Activated CD8-positive, alpha-beta T cell treated with anti-CD3 and anti-CD28 coated beads, Interleukin-2, amount 10 ng/mL, durations not matched to agents 7 days and 5 days (primary cell): ENCODE measurements at places on chromosomes 11 and 22. TPM values are rescaled to one million over a fixed set of nuclear protein-coding genes. Genes with fewer than 3 reads are reported as not detected.

The OR4D6 gene
- not detected for total RNA-seq

- no peak for DNase-seq
Measured at GRCh38 chr22:29023172-29023796, 38.3 kb downstream of the C22orf31 start.

- no peak for DNase-seq
Measured at GRCh38 chr11:64936539-64936938, 846 bp upstream of the GPHA2 start.

The ASRGL1 gene
- total RNA-seq, result 11.5 TPM

The SYT13 gene
- total RNA-seq, result not detected

DNA sequence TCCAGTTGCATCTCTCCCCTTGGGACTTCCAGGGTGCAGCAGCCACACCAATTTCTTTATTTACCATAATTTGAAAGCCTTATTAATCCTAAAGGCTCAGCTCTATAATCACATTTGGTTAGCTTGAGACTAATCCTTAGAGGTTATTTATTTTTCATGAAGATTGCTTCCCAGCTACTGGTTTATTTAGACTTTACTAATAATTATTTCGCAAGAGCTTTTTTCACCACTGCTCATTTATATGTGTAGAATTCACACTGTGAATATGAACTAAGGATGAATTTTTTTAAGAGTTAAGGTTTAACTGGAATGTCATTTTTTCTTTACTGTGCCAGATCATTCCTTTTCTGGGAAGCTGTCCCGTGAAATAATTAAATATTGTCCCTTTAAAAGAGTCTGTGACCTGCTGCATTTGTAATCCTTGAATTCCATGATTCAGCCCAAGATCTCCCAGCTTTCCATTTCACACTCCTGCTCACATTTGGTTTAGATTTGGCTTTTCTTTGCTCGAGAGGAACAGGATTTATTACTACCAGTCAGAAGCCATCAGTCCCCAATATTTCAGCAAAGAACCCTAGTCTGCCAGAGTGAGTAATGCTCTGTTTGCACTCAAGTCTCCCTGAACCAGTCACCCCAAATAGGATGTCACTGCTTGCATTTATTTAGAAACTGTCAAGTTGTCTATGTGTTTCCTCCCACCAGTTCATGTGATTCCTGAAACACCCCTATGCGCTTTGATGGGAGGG lies 4.4 kb upstream of the CD44 start:
- DNase-seq, result no peak

The TENM4 gene
- not detected for total RNA-seq

DNA sequence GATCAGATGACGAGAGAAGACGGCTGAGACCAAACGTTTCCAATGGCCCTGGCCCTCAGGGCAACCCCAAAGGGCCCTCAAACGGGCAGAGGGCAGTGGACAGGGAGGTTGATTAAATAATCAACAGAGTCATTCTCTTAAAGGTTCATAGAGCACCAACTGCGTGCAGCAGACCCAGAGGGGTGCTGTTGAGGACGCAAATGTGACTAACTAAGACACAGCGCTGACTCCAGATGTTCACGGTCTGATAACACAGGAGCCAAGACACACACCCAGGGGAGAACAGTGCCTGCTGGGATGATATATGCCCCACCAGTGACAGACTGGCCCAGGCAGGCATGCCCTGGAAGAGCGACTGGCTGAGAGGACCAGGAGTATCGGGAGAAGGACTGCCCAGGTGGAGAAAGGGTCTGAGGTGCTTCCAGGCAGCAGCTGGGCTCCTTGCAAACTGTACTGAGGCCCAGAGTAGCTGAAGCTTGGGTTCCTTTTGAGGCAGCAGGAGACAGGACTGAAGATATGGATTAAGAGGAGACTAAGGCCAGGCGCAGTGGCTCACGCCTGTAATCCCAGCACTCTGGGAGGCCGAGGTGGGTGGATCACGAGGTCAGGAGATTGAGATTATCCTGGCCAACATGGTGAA lies 7.7 kb downstream of the VWCE start:
- no peak for DNase-seq

DNA sequence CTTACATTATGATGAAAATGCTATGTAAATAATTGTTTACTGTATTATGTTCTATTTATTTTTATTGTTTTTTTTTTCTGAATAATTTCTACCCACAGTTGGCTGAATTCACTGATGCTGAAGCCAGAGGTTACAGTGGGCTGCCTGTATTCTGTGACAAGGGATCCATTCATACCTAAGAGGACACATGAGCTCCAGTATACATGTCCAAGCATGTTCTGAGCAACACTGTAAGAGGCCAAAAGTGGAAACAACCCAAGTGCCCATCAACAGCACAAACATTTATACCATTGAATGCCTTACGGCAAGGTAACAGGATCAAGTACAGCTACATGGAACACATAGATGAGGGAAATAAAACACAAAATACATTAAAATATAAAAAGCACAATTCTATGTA lies 1.4 kb upstream of the SRSF8 start:
- DNase-seq, result peak; percentile 17

DNA sequence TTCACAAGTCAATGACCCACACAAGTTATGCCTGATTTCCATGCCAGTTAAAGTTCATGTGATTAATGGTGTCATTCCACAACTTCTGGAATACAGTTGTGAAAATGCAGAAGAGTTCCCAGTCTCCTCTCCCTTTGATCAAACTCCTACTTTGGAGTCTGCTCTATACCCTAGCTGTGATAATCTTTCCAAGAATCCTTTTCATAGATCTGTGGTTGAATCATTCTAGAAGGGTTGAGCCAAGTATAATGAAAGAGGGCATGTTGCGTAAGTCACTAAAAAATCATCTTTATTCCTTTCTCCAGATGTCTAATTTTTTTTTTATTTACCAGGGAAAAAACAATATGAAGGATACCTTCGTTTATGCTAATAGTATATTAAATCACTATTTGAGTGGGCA lies 89.7 kb upstream of the CARD18 start:
- no peak for DNase-seq

The USH1C gene
- not detected for total RNA-seq

The DSCAML1 gene
- 0.16 TPM for total RNA-seq

- no peak for DNase-seq
Measured at GRCh38 chr22:23145878-23146470, 697 bp downstream of the RAB36 start.

- DNase-seq, result no peak
Measured at GRCh38 chr11:129608711-129609110, 206.9 kb upstream of the TMEM45B start.

DNA sequence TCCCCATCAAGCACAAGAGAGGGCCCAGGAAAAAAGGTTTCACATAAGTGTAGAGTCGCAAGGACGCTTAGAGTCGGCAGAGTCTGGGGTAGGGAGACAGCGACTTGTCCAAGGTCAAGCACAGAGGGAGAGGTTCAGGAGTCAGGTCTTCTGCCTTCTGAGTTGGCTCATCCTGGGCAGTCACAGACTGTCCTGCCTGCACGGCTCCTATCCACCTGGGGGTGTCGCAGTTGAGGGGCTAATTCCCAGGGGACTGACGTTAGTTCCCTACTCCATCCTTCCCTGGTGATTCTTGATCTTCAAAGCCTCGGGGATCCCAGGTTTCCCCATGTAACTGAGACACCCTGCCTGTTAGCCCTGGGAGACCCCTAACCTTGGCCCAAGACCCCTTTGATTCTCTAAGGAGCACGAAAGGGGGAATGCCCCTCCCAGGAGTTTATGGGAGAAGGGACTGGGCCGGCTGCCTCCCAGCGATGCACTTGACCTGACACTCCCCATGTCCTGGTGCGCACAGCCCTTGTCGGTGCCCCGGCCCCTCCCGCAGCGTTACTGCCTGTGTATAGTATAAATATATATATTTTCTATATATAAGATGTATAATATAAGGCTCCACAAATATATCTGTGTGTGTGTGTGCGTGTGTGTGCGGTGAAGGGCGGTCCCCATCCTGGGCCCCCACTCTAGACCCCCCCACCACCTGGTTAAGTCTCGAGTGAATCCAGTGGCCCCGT lies 14.7 kb upstream of the TAB1 start:
- no peak for DNase-seq

The PHOX2A gene
- not detected for total RNA-seq

GRCh38 chr11:122085712-122086111 lies 30.3 kb downstream of the BLID start:
- no peak for DNase-seq
